ENCODE measurements at places on chromosomes 16 and 17. TPM values are rescaled to one million over a fixed set of nuclear protein-coding genes. Genes with fewer than 3 reads are reported as not detected.

WFIKKN2 gene
- total RNA-seq: not detected

ZFHX3 gene
- 86.8 TPM for total RNA-seq

DHRS7C gene
- total RNA-seq: 0.62 TPM

SLC6A2 gene
- total RNA-seq: not detected

ITGAL gene
- total RNA-seq: not detected

CDRT15L2 gene
- not detected for total RNA-seq

QPRT gene
- 19.5 TPM for total RNA-seq

ARL4D gene
- total RNA-seq: 33.8 TPM
